T47D (cell line): ENCODE measurements at places on chromosomes 16 and 17.

DNA sequence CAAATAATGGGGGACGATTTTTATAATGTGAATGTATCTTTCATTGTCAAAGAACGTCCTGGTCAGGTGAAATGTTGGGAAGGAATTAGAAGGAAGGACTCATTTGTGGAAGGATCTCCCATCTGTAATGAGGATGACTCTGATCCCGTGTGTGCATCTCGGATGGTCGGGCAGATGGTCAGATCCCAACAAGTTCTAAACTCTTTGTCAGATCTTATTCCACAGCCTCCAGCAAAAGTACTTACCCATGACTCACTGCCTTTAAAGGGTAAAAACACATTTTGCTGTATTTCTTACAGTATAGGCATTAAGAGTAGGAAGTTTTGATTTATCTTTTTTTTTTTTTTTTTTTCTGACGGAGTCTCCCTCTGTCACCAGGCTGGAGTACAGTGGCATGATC lies 539 bp upstream of the KRTAP4-8 start:
- DNase-seq: no peak

DNA sequence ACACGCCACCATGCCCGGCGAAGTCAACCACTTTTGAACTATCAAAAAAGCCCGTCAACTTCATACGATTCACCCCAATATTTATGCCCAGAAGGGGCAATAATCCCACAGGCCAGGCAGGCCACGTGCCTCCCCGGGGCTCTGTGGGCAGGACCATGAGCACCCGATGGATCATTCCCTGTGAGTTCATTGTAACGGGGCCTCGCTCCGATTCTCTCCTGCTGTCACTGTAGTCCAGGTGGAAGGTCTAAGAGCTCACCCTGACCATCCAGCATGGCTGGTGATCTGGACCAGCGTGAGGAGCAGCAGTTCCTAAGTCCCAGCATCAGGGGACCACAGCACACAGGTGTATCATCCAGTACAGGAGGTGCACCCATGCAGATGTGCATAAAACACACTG lies 77.5 kb upstream of the DOC2B start:
- DNase-seq: no peak

- no peak for DNase-seq
Measured at GRCh38 chr17:74305865-74306654, 20.0 kb upstream of the KIF19 start.

GRCh38 chr16:13205352-13205751 lies 304.0 kb downstream of the SHISA9 start:
- DNase-seq: no peak

DNA sequence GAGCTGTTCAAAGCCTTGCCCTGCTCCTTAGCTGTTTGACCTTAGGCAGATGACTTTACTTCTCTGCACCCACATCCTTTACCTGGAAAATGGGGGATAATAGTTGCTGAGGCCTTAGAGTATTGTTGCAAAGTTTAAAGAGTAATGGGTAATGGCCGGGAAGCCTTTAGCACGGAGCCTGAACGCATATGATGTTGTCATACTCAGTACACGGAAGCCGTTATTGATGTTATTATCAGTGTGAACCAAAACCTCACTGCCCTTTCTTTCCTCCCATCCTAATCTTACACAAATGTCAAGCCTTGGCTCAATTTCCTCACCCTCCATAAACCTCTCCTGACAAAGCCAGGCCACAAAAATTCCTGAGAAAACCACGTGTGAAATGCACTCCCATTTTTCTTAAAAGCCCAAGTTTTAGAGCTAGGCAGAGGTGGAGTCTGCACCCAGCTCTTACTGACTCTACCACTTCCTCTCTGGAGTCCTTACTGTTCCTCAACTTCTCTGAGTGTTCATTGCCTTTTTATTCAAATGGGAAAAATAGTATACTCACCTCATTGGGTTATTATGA lies 67.3 kb upstream of the CACNG3 start:
- no peak for DNase-seq

DNA sequence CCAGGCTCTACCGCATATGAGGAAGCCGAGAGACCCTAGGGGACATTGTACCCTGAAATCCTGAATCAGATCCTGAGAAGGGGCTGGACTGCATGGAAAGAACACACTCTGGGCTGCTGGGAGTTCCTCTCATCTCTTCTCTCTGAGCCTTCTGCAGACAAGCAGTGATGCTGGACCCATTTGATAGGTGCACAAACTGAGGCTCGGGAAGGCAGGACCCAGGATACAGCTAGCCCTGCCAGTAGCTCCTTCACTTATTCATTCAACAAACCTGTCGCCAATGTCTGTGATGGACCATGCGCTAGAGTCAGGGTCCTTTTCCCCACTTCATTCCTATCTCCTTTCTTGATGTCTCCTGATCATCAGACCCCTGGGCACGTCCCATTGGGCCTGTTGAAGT lies 1.9 kb downstream of the SBK1 start:
- no peak for DNase-seq

- no peak for DNase-seq
Measured at GRCh38 chr17:47820033-47820789, 1.4 kb downstream of the OSBPL7 start.

GRCh38 chr16:9943121-9943520 lies 239.1 kb downstream of the GRIN2A start:
- DNase-seq: no peak

DNA sequence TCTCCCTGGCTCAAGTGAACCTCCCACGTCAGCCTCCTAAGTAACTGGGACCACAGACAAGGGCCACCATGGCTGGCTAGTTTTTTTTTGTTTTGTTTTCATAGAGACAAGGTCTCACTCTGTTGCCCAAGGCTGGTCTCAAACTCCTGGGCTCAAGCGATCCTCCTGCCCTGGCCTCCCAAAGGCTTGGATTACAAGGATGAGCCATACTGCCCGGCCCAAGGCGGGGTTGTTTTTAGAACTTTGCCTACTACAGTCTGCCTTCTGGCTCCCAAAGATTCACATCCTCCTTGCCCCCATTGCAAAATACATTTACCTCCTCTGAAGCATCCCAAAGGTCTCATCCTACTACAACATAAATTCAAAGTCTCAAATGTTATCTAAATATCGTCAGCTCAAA lies 49.5 kb upstream of the PHOSPHO1 start:
- DNase-seq: no peak

- no peak for DNase-seq
Measured at GRCh38 chr17:42647778-42648177, 11.3 kb upstream of the TUBG2 start.

DNA sequence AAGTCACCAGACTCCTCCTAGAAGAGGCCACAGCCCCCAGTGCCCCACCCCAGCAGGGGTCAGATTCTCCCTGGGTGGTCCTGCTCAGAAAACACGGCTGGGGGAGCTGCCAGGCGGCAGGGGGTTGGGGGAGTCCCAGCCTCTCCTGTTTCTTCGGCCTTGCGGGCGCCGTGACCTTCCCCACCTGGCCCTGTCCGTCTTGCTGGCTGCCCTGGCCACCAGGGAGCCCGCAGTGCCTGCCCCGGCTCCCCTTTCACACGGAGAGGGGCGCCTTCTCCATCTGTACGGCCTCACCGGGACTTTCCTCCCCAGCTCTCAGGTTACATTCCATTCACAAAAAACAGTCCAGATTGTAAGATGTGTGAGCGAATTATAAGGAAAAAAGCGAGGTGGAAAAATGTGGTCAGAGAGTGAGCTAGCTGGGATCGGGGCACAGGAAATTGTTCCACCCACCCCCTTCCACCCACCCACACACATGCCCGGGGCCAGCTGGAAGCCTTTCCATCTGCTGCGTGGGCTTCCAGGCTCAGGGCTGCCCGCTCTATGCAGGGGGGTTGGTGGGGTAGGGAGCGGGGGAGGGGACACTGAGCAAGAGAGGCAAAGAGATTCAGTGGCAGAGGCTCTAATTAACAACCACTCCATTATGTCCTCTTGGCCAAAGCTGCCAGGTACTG lies 14.6 kb upstream of the CIBAR2 start:
- no peak for DNase-seq

DNA sequence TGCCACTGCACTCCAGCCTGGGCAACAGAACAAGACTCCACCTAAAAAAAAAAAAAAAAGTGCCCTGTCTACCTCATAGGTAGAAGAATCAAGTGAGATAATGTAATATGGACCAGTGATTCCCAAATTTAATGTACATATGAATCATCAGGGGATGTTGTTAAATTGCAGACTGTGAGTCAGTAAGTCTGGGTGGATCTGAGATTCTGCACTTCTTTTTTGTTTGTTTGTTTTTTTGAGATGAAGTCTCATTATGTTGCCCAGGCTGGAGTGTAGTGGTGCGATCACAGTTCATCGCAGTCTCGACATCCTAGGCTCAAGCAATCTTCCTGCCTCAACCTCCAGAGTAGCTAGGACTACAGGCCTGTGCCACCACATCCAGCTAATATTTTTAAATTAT lies 31.6 kb downstream of the HOXB1 start:
- no peak for DNase-seq

DNA sequence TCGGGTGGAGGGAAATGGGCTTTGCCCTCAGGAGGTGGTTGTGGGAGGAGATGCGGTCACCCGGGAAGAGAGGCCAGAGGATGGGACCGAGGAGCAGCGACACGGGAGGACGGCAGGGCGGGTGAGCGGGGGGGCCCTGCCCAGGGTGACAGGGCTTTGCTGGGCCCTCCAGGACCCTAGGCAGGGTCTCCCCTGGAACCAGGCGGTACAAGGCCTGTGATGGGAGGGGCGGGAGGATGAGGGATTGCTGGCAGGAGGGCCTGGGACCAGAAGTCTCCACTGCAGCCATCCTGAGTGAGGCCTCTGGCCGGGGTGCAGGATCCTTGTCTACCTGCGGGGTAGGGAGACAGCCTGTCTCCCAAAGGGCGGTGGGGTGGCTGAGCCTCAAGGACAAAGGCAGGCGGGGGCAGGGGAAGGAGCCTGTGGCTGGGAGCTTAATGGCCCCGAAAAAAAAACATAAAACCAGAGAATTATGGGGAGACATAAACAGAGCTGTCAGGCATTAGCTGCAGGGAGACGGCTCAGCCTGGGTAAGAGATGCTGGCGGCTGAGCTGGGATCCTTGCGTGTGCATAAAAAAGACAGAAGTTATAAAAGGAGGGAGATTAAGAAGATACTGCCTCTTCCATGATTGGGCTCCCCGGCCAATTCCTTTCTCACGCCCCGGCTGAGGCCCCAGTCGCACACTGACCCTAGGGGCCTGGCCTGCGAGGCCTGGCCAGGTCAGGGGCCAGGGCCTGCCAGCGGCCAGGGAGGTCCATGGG lies 66.7 kb downstream of the SREBF1 start:
- no peak for DNase-seq

DNA sequence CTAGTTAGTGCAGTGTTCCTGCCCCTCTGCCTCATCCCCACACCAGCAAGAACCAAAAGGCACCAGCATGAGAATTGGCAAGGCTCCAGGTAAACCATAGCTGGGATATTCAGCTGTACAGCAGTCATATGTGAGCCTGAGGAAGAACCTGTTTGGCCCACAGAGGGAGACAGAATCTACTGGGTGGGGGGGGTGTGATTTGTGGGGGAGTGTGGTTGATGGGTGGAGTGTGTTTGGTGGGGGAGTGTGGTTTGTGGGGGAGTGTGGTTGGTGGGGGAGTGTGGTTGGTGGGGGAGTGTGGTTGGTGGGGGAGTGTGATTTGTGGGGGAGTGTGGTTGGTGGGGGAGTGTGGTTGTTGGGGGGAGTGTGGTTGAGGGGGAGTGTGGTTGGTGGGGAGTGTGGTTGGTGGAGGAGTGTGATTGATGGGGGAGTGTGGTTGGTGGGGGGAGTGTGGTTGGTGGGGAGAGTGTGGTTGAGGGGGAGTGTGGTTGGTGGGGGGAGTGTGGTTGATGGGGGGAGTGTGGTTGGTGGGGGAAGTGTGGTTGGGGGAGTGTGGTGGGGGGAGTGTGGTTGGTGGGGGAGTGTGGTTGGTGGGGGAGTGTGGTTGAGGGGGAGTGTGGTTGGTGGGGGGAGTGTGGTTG lies 19.5 kb downstream of the MINK1 start:
- no peak for DNase-seq

DNA sequence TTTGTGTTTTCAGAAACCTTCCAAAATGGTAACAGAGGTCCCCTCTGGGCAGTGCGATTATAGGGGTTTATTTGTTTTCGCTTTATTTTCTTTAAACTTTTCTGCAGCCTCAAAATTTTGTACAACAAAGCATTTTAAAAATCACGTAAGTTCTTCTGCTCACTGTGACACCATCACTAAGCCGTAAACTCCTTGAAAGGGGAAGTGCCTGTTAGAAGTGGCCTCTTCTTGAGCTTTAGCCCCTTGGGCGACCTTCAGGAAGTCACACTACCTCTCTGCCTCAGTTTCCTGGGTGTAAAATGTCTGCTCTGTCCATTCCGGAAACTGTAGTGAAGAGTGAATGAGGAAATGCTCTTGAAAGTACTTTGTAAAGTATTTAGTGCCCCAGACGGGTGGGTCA lies 26.6 kb downstream of the ARHGAP27 start:
- no peak for DNase-seq

GRCh38 chr16:15972046-15972868 lies 22.8 kb downstream of the ABCC1 start:
- DNase-seq: peak; percentile 57

DNA sequence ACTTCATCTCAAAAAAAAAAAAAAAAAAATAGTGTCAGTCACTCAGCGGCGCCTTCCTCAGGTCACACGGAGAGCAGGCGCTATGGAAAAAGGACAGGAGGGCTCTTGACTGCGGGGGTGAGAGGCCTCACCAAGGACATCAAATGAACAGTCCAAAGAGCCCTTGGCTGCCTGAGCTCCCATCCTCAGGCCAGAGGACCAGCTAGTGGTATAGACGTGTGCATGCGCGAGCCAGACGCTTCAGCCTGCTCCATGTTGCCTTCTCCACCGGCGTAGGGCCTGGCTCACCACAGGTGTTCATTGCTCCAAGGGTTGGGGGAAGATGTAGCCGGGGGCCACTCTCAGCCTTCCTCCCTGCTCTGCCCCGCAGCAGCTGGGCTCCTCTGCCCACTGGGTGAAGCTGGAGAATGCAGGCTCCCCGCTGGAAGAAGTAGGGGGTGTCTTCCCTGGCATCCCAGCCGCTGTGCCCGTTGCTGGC lies 65.8 kb upstream of the PLCG2 start:
- no peak for DNase-seq

- DNase-seq: peak; percentile 91
Measured at GRCh38 chr16:1645914-1646525, 32.1 kb upstream of the JPT2 start.

GRCh38 chr17:63480826-63481487 lies 4.1 kb downstream of the ACE start:
- no peak for DNase-seq

DNA sequence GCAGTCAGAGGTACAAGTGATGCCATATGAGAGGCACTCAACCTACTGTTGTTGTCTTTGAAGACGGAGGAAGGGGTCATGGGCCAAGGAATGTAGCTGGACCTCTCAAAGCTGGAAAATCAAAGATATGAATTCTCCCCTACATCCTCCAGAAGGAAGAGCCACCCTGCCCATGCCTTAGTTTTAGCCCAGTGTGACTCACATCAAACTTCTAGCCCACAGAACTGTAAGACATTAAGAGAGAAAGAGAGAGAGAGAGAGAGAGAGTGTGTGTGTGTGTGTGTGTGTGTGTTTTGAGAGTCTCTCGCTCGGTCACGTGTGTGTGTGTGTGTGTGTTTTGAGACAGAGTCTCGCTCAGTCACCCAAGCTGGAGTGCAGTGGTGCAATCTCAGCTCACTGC lies 87.1 kb downstream of the STX8 start:
- no peak for DNase-seq
